ENCODE measurements at places on chromosomes 2 and 18.
A peak's percentile ranks its signal among the peaks of the same experiment; 100 is the strongest.

- no peak for DNase-seq
These were observed 200.8 kb downstream of the PLCL1 start for GRCh38 chr2:198004921-198005829.

DNA sequence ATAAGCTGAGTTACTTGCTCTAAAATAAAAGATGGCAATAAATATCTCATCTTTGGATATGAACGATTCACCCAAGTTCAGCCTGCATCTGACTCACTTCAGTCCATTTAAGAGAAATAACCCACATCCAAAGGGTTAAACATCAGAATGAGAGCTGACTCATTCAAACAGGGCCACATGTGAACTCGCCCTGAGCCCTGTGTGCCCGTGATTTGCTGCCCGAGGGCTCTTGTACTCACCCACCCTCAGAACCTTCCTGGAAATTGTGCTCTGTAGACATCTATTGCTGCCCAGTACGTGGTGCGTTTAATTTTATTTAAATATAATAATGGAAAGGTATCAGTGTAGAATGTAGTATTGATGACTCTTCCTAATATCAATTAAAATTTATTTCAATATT is 66.9 kb upstream of the RBM44 start:
- DNase-seq = no peak

- DNase-seq = no peak
These were observed 27.9 kb downstream of the GPD2 start for GRCh38 chr2:156464106-156464505.

DNA sequence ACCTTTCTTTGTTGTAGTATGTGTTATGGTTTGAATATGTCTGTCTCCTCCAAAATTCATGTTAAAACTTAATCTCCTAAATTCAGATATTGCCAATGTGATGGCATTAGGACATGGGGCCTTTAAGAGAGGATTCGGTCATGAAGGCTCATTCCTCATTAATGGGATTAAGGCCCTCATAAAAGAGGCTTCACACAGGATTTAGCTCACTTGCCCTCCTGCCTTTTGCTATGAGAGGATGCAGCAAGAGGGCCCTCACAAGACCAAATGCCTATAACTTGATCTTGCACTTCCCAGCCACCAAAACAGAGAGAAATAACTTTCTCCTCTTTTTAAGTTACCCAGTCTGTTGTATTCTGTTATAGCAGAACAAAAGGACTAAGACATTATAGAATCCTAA is 19.7 kb downstream of the ZBTB14 start:
- DNase-seq = no peak

DNA sequence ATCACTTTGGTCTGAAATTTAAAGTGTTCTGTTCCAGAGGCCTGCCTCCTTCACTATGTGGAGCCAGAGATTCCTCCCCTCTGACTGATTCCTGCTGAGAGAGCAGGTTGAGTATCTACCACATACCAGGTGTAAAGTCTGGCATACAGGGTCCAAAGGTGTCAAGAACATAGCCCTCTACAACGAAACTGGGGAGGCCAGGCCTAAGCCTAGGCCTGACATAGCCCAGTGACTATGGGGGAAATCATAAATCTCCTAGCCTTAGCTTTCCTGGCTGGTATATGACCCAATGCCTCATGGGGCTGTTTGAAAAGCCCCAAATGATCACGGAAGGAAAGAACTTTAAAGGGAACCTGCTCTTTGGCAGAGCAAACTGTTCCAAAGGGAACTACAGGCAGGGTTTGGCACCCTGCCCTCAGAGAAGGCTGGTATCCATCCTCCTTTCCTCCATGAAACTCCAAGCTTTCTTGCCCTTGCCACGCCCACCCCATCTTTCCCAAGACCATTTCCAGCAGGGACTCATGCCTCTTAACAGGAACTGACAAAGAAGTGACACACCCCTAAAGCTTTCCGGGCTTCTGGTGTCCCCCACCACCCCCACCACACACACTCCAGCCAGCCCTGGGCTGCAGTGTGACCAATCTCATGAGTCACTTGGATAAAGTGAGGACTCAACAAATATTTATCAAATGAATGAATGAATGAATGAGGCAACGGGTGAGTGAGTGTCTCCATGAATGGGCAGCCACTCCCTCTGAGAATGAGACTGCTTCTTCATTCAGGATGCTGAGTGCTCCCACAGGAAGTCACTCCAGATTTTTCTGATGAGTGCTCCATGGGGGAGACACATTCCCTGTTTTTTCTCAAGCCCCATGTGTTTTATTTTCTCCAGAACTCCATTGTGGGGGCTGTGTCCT is 114.5 kb upstream of the STPG4 start:
- DNase-seq = peak; percentile 96

- DNase-seq = no peak
These were observed 24.3 kb downstream of the PTMA start for GRCh38 chr2:231732604-231733003.

GRCh38 chr2:10709290-10709939 is 12.0 kb upstream of the ATP6V1C2 start:
- DNase-seq = no peak

- no peak for DNase-seq
These were observed 184.2 kb downstream of the WDR7 start for GRCh38 chr18:56835331-56835730.

GRCh38 chr2:50975546-50975945 is 56.4 kb downstream of the NRXN1 start:
- no peak for DNase-seq

DNA sequence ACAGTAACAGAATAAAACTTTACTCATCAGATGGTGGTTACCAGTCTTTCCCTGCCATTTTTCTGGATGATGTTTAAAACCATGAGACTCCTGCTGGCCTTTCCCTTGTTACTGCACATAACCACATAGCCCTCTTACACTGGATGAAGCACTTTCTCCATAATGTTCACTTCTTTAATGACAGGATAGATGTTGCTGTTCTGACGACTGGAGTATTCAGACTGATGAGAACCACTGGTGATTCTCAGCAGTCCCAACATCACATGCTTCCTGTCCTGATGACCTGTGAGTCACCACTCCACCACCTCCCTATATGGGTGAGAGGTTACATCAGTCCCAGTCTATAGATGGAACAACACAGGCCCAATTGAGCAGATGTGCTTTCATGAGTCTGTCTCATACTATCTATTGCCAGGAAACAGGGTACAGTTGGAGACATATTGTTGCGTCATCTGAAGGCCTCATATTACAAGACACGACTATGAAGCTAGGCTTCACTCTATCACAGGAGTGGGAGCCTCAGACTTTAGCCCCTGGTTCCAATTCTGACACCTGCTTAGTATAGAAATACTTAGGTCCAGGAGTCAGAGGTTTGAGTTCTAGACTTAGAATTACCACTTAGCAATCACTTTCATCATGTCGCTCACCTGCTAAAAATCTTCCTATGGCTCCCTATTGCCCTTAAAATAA is 145.7 kb upstream of the KLF7 start:
- no peak for DNase-seq

DNA sequence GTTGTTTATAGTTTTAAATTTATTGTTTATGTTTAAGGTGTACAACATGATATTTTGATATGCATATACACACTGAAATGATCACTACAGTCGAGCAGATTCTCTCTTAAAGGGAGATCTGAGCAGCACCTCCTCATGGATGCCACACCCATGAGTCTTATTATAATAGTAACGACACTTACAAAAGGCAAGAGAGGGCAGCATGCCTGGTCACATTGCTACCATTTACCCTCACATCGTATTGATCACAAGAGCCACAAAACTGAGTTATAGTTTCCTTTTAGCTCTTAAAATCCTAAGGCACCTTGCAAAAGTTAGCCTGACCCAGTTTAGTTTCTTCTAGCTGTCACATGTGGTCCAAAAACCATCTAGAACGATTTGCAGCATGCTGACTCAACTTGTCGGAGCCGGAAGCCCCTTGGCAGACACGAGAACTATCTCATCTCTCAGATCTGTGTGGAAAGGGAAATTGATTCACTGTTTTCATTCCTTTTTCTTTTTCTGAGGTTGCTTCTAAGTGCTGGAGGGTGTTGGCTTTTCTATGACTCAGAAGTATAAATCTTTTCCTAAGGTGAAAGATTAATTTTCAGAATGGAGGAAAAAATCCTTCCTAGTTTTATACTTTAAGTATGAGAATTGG is 85.3 kb downstream of the CDC42EP3 start:
- peak; percentile 79 for DNase-seq

DNA sequence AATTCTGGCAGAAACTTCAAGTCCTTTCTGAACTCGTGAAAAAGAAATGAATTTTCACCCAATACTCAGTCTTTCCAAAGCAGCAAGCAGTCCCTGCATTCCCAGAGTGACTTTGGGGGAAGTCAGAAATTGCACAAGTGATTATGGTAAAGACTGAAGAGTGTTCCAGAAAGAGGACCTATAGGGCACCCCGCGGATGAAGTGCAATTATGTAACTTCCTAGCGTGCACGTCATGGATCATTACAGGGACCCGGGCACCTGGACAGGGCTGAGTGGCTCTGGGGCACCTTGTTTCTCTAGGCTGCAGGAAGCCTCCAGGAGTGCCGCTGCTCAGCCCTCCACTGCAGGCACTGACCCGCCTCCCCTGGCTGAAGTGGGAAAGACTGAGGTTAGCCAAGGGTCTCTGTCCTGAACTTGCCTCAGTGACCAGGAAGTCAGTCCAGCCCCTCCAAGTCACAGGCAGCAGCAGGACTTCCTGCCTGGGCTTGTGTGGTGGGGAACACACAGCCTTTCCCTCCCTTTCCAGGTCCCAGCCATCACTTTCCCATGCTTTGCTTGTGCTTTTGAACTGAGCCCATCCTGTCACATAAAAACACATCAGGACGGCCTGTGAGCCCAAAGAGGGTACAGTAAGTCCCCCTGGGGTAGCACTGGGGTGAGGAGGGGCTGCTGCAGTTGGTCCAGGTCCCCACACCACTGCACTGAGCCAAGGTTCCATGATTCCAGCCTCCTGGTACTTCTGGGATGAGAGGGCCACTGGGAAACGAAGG is 19.8 kb downstream of the TMEM185B start:
- no peak for DNase-seq

DNA sequence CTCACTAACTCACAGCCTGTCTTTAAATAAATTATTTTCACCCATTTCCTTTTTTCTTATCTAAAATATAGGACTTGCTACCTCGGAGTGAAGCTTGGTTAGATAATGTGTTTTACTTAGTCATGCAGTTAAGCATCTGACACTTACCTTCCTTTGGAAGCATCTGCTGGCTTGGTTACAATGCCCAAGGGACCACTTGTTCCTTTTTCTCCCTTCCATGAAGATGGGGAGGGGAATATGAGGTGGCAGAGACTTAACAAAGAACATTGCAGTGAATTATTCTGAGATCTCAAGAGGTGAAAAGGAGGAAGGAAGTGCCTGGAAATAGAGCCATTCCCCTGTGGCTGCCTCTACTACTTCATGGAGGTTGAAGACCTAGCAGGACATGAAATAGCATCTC is 145.4 kb upstream of the FOSL2 start:
- no peak for DNase-seq

- DNase-seq = no peak
These were observed 10.2 kb downstream of the ZBTB14 start for GRCh38 chr18:5285326-5285725.

DNA sequence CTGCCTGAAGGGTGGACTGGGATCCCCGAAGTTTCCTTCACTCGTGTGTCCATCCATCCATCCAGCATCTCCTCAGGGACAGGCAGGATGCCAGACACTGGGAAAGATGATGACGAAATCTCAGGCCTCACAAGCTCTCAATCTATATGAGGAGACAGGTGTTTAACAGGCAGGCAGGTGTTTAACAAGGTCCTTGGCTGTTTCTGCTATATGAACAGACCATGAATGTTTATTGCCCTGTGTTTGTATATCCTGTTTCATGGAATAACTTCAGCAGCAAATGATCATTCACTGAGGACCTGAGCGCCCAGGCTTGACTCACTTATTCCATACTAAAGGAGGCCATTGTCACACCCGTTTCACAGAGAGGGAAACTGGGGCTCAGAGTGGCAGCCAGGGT is 685.8 kb upstream of the HS6ST1 start:
- no peak for DNase-seq

- no peak for DNase-seq
These were observed 257.7 kb downstream of the TDRD15 start for GRCh38 chr2:21381421-21381820.

DNA sequence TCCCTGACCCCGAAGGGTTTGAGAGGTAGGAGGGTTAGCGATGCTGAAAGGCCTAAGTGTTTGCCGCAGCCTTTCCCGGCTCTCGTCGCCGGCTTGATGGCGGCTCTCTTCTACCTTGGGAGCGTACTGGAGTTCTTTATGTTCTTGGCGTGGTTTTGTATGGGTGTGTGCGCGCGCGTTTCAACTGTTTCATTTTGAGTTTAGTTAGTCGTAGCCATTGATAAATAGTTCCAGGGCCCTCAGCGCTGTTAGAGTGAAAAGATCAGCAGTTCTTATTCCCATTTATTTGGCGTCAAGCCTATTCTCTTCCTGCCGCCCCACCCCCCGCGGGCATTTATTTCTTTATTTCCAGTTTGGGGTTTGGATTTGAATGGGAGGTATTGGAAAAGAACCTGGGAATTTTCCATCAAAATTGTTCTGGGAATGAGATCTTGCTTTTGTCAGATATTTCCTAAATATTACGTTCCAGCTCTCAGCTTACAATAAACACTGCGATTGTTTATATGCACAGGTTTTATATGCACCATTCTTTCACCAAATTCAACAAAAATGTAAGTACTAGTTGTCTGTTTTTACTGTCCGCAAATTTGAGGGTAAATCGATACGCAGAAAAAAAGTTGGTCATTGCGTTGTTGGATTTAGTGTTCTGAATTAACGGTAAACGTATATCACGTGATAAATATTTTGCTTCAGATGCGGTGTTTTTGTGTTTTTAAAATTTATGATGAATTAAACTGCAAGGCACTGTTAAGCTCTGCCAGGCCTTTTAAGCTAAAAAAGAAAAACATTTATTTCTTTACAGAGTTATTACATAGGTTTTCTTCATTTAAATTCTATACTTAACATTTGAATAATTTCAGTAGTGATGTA is 954 bp downstream of the CCNT2 start:
- DNase-seq = no peak

DNA sequence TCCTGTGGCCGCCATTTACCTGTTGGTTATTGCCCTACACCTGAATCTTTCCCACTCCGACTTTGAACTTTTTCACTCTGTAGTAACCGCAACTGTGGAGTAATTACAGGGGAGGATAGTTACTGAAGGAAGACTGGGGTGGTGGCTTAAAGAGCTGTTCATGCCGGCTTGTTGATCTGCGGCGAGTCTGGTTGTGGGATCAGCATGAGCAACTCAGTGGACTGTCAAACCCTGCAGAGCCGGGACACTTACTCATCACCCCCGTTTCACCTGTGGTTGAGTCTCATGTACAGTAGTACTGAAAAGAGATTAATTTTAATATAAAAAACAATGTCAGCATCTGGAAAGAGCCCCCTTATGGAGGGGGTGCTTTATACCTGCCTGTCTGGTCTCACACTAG is 2.1 kb downstream of the ASB1 start:
- DNase-seq = no peak

- DNase-seq = no peak
These were observed 116.0 kb upstream of the PELI1 start for GRCh38 chr2:64260093-64260803.

GRCh38 chr2:208195531-208195930 is 5.7 kb upstream of the C2orf80 start:
- no peak for DNase-seq

- no peak for DNase-seq
These were observed 7.8 kb downstream of the ITGA4 start for GRCh38 chr2:181464966-181465365.

All from RWPE2 (cell line).